Pulmonary artery endothelial cell (primary cell): ENCODE measurements at places on chromosomes 16 and 17. TPM values are rescaled to one million over a fixed set of nuclear protein-coding genes. Genes with fewer than 3 reads are reported as not detected.

The GJD3 gene
- total RNA-seq, result 0.20 and 0.35 TPM in 2 replicates

The C16orf46 gene
- total RNA-seq, result 0.13 and 0.35 TPM in 2 replicates

The MXRA7 gene
- total RNA-seq, result 88.0 and 88.2 TPM in 2 replicates

The KRT222 gene
- not detected in 2 replicates for total RNA-seq

The RCVRN gene
- not detected in 2 replicates for total RNA-seq

The KRTAP9-9 gene
- not detected in 2 replicates for total RNA-seq

The IGF2BP1 gene
- 0.21 and 0.40 TPM in 2 replicates for total RNA-seq

The HSD11B2 gene
- total RNA-seq, result not detected in 2 replicates

The ANKFN1 gene
- 0.42 and 1.5 TPM in 2 replicates for total RNA-seq

The PLEKHH3 gene
- total RNA-seq, result 6.3 and 8.5 TPM in 2 replicates

The PPM1E gene
- 0.28 TPM in 1 of 2 replicates, not detected in the other for total RNA-seq

The THOC6 gene
- total RNA-seq, result 24.0 and 32.3 TPM in 2 replicates

The CFAP97D1 gene
- total RNA-seq, result under 0.01 TPM in 1 of 2 replicates, not detected in the other

The MT1F gene
- 0.59 and 2.4 TPM in 2 replicates for total RNA-seq

The NLGN2 gene
- 1.7 and 2.6 TPM in 2 replicates for total RNA-seq

The ACSM2B gene
- total RNA-seq, result not detected in 2 replicates
